NCI-H446 treated with DMSO at 0.1 percent for 48 hours (cell line): ENCODE measurements at places on chromosomes 5 and 9.
A peak's percentile ranks its signal among the peaks of the same experiment; 100 is the strongest.

DNA sequence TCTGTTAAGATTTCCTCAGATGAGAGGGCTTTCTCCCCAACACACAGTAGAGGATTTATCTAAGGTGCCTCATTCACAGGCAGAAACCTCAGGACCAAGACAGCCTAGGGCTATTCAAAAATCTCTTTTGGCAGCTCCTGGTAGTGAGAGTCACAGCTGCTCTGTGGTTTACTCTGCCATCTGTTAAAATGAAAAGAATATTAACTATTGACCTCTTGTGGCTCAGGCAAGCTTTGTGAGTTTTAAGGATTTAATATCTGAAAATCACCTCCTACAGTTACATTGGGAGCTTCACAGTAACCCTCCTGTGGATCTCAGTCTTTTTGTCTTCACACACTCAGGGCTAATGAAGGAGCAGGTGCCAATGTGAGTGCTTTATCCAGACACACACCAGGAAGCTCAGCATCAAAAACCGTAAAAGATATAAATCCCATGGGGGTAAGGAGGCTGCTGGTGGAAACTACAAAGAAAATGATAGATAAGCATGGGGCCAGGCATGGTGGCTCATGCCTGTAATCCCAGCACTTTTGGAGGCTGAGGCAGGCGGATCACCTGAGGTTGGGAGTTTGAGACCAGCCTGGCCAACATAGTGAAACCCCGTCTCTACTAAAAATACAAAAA, 29.7 kb downstream of the PPP1R2B start:
- no peak for DNase-seq

- DNase-seq = no peak
Measured at GRCh38 chr9:18359335-18359734, 114.6 kb upstream of the ADAMTSL1 start.

DNA sequence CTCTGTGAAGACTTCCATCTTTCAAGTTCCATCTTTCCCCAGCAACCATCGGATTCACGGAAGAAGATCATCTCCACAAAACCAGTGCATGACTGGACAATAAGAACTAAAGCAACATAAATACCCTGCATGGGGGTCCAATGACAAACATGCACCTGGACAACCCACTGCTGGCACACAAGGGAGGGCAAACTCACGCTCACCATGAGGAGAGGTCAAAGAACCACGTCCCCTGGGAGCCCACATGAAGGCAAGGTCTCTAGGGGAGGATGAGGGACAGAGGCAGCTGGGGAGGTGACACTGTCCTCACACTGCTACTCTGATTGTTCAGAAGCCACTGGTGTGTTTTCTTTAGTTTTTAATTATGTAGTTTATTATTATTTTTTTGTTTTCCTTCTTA, 190.8 kb downstream of the MED10 start:
- no peak for DNase-seq

- no peak for DNase-seq
Measured at GRCh38 chr5:95861864-95862561, 39.5 kb upstream of the GLRX start.

- no peak for DNase-seq
Measured at GRCh38 chr9:38280251-38280800, 112.2 kb upstream of the ALDH1B1 start.

- DNase-seq = no peak
Measured at GRCh38 chr9:33388110-33388994, 14.0 kb downstream of the AQP7 start.

DNA sequence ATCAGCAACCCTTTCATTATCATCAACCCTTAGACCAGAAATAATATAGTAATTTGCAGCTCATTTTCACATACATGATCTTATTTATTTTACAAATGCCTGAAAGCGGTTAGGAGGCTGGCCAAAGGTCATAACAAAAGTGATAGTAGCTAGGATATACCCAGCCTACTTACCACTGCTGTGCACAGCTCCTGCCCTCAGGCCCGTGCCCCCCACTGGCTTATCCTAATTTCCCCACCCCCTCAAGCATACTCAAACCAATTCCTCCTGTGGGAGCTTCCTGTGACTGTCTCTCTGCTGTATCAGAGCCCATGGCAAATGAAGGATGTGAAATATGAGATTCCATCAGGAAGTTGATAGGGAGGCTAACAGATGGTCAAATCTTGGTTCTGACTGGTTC, 14.8 kb downstream of the FAM219A start:
- no peak for DNase-seq

GRCh38 chr5:6403416-6403815, 25.1 kb upstream of the MED10 start:
- DNase-seq = no peak

- no peak for DNase-seq
Measured at GRCh38 chr9:17488662-17489061, 90.2 kb upstream of the SH3GL2 start.

- DNase-seq = no peak
Measured at GRCh38 chr9:131672451-131672850, 67.4 kb downstream of the RAPGEF1 start.

DNA sequence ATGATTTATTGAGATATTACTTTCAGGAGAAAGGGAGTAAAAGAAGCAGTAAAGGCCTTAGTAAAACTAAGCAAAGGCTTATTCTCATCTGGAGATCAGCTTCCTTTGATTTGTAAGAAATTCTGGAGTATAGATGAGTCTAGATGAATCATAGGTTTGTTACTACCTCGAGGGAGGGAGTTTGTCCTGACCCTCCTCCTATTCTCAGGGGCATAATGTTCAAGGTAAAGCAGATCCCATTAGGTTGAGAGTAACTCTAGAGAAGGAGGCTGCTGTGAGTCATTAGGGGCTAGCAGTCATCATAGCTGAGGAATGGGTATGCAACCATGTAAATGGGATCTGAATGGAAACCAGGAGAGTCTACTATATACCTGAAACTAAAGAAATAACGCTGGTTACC, 155.5 kb upstream of the MOCS2 start:
- no peak for DNase-seq

DNA sequence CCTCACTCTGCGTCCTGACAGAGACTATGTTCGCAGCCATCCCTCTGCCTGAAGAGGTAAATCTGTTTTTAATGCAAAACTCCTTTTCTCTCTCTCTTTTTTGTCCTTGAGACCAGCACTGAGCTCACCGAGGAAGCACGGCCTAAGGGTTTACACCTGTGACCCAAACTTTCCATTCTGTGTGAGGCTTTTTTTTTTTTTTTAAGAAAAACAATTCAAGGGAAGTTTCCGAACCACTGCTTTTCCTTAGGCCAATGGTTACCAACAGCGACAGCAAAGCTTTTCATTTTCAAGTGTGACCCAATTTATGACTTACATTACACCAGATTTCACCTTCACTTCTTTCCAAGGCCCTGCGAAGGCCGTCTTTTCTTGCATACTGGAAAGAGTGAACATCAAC, 205.9 kb downstream of the EFNA5 start:
- no peak for DNase-seq

- DNase-seq = no peak
Measured at GRCh38 chr9:118734696-118735095, 634.5 kb downstream of the BRINP1 start.

DNA sequence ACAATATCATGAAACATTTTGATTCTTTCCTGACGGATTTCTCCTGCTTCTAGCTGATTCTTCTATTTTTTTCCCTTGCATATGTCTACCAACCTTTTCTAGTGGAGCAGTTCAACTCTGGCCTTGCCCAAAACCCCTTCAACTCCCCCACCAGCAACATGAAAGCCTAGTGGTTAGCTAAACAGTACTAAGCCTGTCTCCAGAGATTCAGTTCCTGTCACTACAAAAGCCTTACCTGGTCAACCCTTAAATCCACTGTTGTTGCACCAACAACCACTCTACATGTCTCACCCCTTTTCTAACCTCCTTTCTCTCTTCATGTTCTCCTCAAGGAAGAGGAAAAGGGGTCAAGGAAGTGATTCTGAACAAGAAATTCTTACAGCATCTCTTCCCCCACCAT, 74.8 kb upstream of the PIK3R1 start:
- DNase-seq = no peak

DNA sequence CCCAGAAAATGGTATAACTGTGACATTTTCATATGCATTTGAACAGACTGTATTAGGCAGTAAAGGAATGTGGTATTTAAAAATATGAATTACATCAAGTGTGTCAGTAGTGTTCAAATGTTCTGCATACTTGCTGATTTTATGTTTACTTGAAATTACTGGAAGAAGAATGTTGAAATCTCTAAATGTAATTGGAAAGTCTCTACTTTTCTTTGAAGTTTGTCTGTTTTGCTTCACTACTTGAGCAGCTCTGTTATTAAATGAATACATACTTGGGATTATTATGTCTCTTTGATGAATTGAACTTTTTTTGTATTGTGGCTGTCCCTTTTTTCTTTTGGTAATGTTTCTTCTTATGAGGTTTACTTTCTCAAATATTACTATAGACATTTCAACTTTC, 205.6 kb downstream of the TAF11L14 start:
- DNase-seq = no peak

DNA sequence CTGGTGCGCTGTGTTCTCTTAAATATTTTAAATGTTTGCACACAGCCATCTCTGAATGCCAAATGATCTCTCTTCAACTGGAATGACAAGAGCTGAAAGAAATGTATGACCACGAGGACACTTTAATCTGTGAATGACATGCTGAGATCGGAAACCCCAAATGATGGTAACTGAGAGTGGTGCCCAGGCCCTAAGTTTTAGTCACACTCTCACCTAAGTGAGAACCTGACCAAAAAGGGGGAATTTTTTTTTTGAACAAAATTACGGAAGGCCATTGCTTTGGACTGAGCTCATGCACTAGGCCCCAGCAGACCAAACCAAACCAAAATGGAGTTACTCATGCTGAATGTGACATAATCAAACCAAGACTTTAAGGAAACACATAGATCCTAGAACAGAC, 167.1 kb upstream of the TUT7 start:
- DNase-seq = no peak

GRCh38 chr9:115353681-115354080, 235.7 kb upstream of the TNC start:
- no peak for DNase-seq

DNA sequence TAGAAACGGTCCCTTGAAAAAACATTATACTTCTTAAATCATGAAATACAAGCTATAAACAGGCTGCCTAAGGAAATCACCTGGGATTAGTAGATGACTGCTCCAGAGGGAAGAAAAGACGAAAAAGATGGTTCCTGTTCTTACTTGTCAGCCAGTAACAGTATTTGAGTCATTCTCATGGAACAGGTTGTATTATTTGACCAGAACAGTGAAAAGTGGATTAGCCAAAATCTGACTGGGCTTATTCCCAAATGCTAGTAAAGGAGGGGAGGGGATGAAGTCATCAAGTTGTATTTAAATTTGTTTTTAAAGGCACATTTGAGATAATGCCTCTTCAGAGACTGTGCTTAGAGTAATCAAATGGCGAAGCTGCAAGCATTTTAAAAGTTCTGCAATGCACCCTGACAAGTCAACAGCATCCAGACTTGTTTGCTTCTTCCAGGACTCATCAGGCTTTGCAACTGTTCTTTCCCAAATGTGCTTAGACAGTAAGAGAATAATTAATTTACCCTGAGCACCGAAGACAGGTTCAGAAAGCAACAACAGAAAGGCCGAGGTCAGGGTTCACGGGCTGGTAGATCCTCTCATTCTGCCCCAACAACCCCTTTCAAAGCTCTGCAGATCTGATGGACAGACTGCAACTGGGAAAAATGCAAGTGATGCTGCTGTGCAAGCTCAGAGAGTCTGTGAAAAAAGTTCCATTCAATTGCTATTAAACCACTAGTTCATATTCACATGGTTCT, 800.6 kb downstream of the KCTD16 start:
- peak; percentile 19 for DNase-seq

- no peak for DNase-seq
Measured at GRCh38 chr9:73892335-73892734, 604.8 kb upstream of the RORB start.

DNA sequence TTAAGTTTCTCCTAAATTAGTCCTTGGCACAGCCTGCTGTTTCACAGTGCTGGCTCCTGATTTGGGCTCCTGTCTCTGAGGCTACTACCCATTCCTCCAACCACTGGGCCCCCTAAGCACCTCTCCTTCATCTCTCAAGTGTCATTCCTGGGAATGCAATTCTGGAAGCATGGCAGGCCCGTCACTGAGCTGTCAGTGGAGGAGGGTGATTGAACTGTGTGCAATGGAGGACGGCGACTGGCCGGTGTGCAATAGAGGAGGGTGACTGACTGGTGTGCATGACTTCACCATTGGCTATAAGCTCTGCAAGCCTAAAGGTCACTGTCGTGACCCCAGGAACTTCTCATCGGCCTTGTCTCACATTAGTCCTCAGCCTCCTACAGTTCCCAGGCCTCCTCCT, 12.4 kb upstream of the IL17B start:
- no peak for DNase-seq
